ENCODE measurements at places on chromosomes 7 and 10.

- no peak for DNase-seq
Observed at GRCh38 chr10:47425813-47426419, 41.8 kb upstream of the ZNF488 start.

DNA sequence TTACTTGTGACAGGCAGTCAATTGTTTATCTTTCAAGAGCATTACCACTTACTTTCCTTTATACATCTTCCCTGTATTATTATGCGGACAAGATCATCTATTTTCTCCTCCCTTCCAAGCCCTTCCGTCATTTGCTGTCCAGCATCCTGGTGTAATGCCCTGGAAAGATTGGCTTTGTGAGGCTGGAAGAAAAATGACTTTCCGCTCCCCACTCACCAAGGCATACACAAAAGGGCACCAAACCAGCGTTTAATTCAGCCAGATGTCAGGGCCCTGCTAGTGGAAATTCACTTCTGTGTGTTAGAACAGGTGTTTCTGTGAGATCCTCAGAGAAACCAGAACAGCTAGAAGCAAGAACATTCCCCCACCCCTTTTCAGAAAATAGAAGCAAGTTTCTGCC lies 128.1 kb upstream of the NANOS1 start:
- DNase-seq, result no peak

DNA sequence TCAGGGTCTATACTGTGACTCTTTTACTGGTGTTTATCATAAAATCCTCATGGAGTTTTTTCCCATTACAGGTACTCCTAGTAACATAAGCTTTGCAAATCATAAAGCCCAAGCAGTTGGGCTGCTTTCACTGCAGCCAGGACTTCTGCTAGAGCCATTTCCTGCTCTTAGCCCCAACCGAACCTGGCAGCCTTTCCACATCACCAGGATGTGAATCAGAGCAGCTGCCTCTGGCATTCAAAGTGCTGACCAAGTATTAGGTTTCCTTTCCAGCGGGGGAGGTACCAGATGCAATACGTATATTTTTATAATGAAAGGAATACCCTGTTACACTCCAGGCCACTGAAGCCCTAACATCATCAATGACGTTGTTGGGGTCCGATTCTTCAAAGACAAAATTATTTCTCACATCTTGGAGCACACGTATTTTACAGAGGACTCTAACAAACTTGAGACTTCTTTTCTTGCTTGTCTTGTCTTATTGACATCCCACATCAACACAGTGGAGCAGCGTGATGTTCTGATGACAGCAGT lies 3.6 kb upstream of the HTR5A start:
- no peak for DNase-seq

- DNase-seq, result no peak
Observed at GRCh38 chr10:24911029-24911428, 41.4 kb downstream of the PRTFDC1 start.

DNA sequence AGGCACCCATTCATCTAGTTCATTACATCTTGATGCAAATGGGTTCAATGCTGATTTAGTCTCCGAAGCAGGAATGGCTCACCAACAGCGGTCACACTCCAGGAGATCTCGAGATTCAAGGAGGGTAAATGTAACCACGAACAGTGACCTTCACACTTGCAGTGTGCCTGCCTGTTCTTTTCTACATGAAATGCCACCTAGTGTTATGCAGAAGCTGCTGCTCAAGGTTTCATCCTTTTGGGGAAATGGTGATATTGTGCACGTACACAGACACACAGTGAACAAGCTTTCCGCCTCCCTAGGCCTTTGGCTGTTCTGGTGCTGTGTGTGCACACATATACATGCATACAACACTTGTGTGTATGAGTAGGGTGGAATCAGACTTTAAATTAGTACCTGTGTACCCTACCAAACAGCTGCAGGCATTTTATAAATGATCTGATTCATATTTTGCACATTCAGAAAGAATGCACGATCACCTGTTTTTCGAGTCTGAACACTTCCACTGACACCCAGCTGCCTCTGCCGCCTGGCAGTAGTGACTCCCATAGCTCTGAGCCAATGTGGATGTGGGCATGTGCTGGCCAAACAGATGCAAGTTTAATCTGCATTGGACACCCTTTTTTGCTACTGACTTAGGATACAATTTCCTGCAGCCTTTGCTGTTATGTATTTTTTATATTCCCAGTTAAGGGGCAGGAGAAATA lies 100.5 kb downstream of the TACC2 start:
- DNase-seq, result no peak

DNA sequence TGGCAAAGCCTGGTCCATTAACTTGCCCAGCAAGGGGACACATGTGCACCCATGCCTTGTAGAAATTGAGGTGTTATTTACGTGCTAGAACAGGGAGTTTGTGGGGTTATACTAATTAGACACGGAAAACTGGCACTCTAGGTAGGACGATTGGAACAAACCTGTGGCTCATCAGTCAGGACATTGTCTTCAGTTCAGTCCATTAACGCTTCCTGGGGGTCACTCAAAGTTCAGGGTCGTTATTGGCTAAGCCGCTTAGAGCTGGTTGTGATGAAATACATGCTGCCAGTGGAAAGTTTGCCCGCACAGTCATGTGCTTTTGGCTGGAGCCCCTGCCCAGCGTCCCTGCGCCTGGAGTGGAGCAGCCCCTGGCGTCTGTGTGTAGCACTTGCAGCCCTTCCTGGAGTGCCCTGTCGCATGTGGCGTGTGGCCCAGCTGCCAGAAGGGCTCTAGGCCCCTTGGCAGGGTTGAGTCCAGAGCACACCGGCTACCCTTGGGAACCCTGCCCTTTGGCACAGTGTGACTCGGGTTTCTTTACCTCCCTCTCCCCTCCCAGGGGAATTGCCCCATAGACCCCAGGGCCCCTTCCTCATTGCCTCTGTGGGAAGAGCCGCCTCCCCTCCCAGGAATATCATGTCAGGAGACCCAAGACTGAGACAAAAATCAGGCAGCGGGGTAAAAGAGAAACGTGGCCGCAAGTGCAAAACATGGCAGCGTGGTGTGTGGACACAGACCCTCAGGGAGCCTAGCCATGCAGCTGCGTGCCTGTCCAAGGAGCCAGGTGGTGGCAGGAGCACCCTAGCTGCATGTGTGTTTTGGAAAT lies 9.8 kb downstream of the ZNF775 start:
- peak; percentile 88 for DNase-seq

DNA sequence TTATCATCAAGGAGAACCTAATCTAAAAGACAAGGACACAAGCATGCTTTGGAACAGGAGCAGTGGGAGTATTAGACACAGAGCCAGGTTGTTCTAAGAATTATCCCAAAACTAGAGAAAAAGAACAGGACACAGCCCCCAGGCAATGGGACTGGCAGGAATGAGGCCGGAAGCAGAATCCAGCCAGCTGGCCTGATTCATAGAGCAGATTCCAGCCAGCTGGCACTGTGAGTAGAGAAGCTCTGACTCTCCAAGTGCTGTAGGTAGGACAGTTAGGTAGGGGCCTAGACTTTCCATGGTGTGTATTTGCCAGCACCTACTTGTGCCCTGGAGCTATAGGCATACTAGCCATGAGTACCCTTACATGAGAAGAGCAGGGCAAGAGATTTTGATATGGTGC lies 13.3 kb upstream of the RAB18 start:
- no peak for DNase-seq

DNA sequence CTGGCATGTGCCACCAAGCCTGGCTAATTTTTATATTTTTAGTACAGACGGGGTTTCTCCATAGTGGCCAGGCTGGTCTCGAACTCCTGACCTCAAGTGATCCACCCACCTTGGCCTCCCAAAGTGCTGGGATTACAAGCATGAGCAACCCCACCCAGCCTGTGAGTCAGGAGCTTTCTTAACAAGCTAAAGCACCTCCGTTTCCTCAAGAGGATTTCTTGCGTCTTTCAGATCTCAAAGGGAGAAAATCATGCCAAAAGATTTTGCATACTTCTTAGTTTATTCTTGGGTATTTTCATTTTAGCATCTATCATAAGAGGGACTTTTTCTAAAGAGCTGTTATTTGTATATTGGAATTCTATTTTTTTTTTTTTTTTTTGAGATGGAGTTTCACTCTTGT lies 47.9 kb upstream of the FOXK1 start:
- DNase-seq, result no peak

- DNase-seq, result no peak
Observed at GRCh38 chr7:106317971-106318370, 33.2 kb upstream of the NAMPT start.

- DNase-seq, result no peak
Observed at GRCh38 chr10:45075826-45076380, 75.2 kb downstream of the ZNF22 start.

GRCh38 chr7:99898836-99899235 lies 20.5 kb downstream of the TRIM4 start:
- no peak for DNase-seq

DNA sequence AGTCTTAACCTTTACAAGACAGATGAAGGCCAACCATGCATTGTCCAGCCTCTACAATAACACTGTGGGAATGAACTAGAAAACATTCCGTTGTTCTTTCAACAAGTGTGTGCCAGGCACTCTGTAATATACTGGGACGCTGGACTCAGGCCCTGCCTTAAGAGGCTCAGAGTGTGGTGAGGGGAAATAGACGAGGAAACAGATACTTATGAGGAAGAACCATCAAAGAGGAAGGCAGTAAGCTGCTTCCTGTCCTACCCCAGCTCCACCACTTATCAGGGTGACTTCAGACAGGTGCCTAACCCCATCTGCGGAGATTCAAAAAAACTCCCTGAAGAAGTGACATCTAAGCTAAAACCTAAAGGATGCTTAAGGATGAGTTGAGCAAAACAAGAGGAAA lies 8.9 kb upstream of the TRIM8 start:
- no peak for DNase-seq

DNA sequence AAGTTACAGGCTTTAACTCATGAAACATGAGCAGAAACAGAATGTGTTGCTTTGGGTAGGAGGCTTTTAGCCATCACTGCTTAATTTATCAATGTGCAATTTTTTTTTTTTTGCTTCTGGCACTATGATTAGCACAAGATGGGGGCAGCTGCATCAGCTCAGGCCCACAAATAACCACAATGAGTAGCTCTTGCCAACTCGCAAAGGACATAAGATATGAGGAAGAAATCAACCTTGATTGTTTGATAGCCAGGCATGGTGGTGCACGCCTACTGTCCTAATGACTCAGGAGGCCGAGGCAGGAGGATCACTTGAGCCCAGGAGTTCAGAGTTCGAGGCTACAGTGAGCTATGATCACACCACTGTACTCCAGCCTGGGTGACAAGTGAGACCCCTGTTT lies 12.3 kb downstream of the NOD1 start:
- DNase-seq, result no peak

DNA sequence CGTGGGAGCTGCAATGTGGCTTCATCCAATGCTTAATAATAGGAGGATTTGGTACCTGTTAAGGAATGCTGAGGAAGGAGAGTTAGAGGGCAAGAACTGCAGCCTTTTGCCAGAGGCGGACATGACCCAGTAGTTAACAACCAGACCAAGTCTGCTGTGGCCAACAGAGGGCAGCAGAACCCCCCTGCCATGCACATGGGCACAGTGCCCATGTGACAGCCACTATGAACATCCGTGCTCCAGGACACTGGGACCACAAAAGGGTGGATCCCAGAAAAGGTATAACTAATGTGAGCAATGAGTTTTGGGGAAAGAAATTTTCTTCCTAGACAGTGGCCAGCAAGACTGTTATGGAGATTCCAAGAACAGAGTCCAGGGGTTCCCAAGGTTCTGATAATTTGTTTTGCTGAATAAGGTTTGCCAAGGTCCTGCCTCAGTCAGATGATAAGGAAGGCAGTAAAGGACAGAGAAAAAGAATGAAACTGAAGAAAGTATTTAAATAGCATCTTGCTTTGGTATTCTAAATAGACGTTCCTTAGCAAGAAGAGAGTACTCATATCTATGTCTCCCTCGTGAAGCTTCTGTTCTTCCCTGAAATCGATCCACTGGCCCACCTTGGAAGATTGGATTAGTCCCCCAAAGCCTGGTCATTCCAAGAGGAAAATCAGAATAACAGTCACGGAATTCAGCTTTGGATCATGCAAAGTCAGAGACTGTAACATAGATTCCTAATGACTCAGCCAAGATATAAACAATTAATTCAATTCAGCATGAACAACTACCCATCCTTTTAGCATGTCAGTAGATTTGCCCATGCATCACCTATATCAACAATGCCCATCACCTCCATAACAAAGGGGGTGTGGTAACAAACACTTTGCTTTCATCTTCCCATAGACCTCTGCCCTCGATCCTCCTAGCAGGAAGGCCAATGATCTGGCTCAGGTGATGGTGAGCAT lies 56.0 kb downstream of the LGI1 start:
- DNase-seq, result peak; percentile 67

Data from D341Med (cell line).